Stimulated activated CD8-positive, alpha-beta memory T cell treated with anti-CD3 and anti-CD28 coated beads, Interleukin-7, amount 100 ng/mL, for 1 hour (primary cell): ENCODE measurements at places on chromosomes 3 and 15.
A peak's percentile ranks its signal among the peaks of the same experiment; 100 is the strongest.

- no peak for DNase-seq
Measured at GRCh38 chr15:70234256-70234905, 136.7 kb upstream of the TLE3 start.

- DNase-seq = no peak
Measured at GRCh38 chr15:98286831-98287230, 326.3 kb downstream of the ARRDC4 start.

GRCh38 chr3:48708481-48708889 lies 8.5 kb downstream of the IP6K2 start:
- DNase-seq = no peak

DNA sequence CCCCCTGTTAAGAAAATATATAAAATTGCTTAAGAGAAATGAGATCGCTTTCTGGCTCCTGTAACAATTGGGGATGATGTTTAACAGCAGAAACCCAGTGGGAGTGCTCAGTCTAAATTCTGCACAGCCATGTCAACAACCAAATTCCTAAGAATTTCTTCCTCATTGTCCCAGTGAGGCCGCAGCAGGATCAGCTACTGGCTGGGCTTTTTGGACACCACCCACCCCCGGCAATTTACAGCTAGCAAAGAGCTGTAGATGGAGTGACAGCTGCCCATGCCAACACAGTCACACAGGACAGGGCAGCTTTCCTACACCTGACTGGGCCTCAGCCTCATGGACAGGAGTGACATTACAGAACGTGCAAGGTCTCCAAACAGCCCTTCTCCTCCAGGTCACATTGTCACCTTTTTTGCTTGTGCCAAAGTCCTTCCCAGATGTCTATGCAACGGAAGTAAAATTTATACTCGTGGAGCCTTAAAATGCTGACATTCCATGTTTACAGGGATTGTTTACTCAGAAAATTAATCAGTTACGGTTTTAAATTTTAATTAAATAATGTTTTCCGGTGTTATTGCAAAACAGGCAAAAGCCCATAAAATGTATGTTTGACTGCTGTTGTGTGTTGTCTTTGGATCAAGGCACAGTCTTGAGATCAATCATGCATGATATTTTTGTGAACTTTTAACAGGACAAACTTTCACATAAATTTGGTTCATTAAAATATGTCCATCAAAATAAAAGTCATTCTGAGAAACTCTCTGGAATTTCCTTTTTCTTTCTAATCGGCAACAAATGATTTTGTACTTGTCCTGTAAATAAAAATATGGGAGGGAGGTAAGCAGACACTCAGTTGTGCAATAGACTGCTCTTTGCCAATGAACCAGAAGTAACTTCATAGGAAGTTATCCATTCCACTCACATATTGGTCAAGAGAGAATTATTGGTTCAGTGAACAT lies 943.2 kb downstream of the MCTP2 start:
- DNase-seq = no peak

- no peak for DNase-seq
Measured at GRCh38 chr3:109070211-109070610, 47.7 kb downstream of the MORC1 start.

DNA sequence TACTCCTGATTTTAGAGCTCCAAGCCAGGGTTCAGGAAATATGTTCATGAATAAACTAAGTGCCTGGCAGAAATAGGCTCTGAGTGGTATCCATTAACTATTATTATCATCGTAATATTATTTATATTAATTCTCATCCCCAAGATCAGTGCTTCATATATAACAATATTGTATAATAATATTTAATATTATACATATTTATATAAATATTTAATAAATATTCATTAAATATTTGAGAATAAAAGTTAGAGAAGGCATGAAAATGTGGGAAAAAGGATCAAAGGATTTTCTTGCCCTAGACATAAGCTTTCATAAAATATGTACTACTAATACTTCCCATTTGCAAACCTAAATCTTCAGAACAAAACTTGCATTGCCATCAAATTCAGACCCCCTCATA lies 196.5 kb downstream of the ZMAT3 start:
- DNase-seq = no peak

GRCh38 chr3:58325525-58325992 lies 7.1 kb upstream of the PXK start:
- no peak for DNase-seq

DNA sequence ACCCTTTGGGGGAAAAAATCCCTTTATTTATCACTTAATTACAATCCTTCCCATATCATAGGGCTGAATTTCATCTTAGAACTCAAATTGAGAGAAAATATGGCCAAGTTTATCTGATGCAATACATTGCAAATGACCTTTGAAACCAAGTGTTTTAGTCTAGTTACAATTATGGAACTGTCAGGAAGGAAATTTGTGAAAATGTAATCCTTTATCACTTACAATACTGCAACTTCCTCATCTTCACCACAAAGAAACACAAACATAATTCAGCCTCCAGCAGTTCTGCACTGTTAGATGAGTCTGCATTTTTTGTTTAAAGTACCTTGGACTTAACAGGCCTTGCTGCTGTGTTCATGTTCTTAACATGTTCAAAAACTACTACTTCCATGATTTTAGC lies 4.6 kb downstream of the CCPG1 start:
- no peak for DNase-seq

GRCh38 chr3:14299767-14300166 lies 102.6 kb upstream of the SLC6A6 start:
- no peak for DNase-seq

GRCh38 chr3:70981231-70981880 lies 602.2 kb downstream of the FOXP1 start:
- no peak for DNase-seq

DNA sequence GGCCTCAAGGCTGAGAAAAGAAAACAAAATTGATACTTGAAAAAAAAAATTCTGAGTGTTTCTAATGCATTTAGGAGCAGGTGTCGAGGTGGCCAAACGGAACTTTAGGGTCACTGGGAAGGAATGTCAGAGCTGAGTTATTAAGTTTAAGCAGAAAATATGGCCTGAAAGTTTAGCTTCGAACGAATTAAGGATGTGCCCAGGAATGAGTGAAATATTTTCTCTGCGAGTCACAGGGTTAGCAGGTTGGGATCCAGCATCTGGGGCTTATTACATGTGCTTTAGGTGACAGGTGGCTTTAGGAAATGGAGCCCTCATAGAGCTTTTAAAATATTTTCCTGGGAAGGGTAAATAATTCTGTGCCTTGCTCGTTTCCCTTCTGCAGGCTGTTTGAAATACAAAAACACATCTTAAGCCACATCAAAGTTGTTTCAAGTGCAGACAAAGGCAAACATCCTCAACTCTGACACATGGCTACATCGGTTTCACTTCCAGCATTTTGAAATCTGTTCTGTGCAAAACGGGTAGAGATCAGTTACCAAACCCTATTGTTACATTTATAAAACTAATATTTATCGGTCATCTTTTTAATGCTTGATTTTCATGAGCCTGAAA lies 143.1 kb upstream of the ARRDC4 start:
- no peak for DNase-seq

DNA sequence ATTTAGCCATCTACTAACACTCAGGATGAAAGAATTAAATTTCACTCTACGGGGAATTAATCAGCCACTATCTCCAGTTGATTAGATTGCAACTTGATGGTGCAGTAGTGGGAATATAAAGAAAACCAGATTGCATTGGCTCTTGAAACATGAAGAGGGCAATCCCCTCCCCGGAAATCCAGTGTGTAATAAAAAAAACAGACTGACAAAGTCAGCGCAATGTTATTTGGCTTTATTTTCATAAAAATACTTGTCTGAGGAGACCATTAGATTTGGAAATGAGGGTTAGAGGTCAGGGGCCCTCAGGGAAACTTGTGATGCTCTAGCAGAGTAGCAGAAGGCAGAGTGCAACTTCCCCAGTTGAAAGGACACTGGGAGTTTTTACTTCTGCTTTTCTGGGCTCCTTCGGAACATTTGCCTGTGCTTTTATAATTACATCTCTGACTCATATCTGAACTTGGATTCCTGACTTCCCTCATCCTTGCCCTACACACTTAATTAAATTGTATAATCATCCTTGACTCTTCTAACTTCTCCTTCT lies 326.8 kb downstream of the TUSC7 start:
- DNase-seq = no peak

GRCh38 chr3:6062261-6063187 lies 798.4 kb upstream of the GRM7 start:
- DNase-seq = no peak

DNA sequence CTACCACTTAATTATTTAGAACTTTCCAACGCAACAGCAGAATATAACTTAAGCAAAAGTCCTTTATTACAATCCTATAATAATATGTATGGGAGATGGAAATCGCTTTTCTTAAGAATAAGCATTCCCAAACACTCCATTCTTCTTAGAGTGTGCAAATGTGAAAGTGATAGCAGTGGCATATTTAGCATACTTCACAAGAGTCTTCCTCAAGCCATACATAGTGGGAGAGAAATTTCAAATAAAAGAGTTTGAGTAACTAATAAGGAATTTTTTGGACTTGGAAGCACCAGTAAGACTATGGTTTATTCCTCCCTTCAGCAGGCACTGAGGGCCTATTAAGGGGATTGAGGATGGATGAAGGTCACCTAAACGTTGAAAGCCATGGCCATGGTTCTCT lies 22.1 kb upstream of the BNC1 start:
- no peak for DNase-seq

DNA sequence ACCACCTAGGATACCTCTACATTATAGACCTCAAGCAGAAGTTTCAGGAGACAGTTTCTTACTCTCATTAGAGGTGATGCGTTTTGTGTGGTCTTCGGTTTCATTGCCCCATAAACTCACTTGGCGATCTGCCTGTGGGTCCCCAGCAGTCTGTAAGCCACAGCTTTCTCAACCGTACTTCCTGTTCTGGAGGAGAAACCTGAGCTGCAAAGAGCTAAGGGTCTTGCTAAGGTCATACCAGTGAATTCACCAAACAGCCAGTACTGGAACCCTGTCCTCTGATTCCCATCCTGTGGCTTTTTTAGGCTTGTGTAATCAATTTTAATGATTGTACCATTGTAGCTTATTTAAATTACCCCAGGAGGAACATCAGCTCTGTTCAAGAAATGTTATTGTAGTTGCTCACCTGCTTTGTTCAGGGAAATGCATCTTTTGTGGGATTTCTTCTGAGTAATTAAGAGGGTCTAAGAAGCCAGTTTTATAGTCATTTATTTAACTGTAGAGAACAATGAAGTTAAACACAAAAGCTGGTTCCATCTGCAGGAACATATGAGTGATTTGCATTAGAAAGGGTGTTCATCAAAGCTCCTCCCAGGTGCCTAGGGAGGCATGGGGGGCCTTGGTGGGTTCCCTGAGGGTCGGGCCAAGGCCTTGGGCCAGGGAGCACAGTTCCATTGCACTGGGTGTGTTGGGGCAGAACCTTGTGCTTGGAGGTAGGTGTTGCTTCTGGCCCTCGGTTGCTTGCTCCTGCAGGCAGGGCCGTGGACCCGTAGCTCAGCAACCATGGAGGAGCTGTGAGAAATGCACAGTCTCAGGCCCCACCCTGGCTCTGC lies 69.6 kb downstream of the APBA2 start:
- no peak for DNase-seq

DNA sequence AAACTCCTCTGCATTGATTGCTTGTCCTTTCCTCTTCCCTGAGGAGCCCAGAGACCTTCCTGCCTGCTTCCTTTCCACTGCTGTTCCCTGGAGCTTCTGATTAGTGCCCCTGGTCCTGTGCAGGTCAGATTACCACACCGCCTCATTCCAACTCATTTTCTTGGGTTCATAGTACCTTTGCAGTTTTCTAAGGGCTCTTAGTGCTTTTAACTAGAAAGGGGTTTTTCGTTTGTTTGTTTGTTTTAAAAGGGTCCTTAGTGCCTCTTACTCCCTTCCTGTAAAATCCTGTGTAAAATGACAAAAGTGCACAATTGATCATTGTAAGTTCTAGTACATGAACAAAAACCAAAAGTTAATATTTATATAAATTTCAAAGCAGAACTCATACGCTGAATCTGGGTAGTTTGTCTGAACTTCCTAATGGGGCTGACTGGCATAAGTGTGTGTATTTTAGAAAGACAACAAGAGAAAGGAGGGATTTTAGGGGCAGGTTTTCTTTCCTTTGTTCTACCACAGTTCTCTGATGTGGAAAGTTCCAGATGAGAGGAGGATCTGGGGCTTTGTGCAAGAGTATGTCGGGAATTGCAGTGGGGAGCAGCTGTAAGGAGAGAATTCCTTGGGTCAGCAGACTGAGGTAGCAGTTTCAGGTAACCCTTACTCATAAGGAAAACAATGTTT lies 30.6 kb downstream of the SNRK start:
- DNase-seq = no peak

GRCh38 chr3:65905771-65906170 lies 132.9 kb downstream of the MAGI1 start:
- DNase-seq = no peak

- DNase-seq = no peak
Measured at GRCh38 chr3:196942915-196943277, 568 bp upstream of the NCBP2 start.

- DNase-seq = no peak
Measured at GRCh38 chr15:70508561-70509281, 254.6 kb downstream of the UACA start.

- no peak for DNase-seq
Measured at GRCh38 chr3:111858642-111859041, 423 bp upstream of the PHLDB2 start.

DNA sequence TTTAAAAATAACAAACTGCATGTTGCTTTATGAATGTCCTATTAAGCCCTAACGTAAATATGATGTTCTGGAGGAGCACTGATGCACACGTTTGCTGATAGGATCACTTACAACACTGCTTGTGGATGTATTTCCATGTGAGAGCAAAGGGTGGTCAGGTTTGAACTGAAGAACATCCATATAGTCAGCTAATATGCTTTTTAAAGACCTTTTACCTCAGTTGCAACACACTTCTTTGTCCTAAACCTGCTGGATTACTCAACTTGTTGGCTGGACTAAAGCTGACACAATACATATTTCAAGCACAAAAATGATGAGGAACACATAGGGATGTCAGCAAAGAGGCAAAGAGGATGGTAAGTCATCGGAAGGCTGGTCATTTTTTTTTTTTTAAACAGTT lies 186.6 kb downstream of the TIGIT start:
- DNase-seq = no peak

- no peak for DNase-seq
Measured at GRCh38 chr3:114400371-114400770, 106.5 kb downstream of the TIGIT start.

DNA sequence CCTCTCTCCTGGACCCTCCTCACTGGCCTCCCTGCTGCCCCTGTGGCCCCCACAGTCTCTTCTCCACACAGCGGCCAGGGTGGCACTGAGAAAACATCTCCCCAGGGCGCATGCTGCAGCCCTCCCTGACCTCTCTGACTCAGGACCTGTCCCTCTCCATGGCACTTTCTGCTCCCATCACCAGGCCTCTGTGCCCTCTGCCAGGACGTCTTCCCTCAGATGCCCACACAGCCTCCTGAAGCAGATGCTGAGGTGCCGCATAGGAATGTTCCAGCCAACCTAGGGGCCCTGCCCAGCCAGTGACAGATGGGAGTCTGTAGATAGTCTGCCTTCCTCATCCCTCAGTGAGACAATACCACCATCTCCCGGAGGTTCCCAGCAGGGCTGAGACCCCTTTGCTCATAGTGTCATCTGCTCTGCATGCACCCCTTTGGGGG lies 8.7 kb downstream of the MYL3 start:
- DNase-seq = no peak

- DNase-seq = no peak
Measured at GRCh38 chr15:93180656-93181055, 91.6 kb upstream of the RGMA start.

GRCh38 chr15:100918034-100918689 lies 995 bp upstream of the LRRK1 start:
- peak; percentile 13 for DNase-seq
